Lower leg skin (tissue), 4 donors: ENCODE measurements at places on chromosomes 1 and 21.

DNA sequence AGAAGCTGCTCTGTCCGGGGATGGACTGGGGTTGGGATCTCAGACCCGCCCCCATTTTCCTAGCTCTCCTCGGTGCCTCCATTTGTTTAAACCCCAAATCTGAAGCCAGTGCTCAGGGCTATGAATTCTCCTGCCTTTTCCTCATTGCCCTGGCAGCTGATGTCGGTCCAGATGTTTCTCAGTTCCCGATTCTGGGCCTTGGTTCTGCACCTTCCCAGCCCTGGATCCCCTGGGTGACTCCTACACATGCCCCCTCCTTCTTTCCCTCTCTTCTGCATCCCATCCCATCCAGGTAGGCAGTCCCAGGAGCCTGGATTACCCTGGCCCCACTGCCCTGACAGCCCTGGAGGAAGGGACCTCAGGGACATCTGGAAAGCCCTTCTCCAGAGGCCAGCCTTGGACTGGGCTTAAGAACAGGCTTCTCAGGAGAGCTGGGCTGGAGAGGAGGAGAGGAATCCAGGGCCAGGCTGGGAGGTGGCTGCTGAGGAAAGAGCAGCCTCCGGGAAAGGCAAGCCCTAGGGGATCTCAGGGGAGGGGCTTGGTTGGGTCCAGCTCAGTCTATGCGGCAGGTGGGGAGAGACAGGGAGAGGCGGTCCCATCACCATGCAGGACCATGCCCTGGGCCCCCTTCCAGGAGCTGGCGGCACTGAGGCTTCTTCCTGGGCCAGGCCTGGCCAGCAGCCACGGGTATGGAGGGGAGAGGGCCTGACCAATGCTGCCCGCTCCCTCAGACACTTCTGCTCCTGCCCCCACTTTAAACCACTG is 6.8 kb upstream of the EPS8L3 start:
- no peak for DNase-seq

GRCh38 chr1:1068517-1069055 is 5.5 kb downstream of the RNF223 start:
- no peak for DNase-seq

DNA sequence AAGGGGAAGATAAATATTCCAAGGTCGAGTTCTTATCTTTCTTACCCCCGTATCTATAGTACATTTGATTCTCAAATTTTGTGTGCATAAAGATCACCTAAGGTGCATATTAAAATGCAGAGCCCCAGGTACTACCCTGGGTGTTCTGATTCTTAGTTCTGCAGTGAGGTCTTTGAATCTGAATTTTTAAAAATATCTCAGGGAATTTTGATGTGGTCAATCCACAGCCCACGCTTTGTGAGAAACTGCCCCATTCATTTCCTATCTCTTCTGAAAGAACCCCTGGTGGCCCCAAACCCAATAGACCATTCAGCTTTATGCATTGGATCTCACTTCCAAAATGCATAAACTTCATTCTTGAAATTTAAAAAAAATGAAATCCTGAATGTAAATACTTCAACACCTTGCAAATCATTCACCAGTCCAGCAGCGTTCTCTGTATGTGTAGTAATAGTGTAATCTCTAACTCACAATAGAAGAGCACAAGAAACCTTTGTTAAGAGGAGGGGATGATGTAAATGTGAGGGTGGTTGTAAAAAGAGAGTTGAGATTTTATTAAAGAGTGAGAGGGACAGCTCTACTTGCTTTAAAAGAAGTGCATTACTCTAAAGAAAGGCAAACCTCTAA is 108.8 kb upstream of the ZP4 start:
- DNase-seq: no peak

GRCh38 chr1:5707566-5708345 is 284.5 kb downstream of the NPHP4 start:
- no peak for DNase-seq

GRCh38 chr1:228799924-228800323 is 64.6 kb downstream of the RHOU start:
- DNase-seq: no peak

GRCh38 chr1:212959266-212960220 is 9.2 kb downstream of the VASH2 start:
- DNase-seq: no peak

DNA sequence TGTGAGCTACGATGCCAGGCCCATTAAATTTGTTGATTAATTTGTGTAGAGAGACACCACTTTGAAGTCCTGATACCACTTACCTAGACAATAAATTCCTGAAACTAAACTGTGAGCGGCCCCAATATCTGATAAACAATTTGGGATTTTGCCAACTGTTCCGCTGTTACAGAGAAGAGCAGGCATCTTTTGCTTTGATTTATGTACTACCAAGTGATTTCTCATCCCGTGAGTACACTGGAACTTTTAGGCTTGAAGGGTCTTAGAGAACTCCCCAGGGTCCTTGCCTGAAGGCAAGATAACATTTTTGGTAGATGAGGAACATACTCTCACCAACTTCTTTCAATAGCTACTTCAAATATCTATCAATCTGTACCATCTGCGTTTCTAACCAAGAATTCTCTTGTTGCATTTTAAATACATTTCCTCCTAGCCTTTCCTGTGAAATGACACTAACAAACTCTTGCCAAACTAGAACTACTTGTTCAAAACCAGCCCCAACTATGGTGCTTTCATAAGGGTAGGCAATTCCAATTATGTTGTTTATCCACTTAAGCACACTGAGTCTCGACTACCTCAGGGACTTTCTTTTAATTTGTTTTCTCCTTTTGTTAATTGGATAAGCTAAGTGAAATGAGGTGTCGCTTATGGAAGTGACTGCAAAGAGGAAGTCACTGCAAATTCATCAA is 23.2 kb upstream of the SLC30A1 start:
- no peak for DNase-seq

- no peak for DNase-seq
Observed at GRCh38 chr1:153141377-153141776, 9.3 kb downstream of the SPRR2G start.
